Cortex of kidney (tissue), 1 donor: ENCODE measurements at places on chromosomes 4 and X.

GRCh38 chr4:1985294-1985693 is 23.5 kb downstream of the NELFA start:
- DNase-seq: no peak

GRCh38 chr4:35164063-35164462 is 1080.3 kb downstream of the ARAP2 start:
- DNase-seq: no peak

- DNase-seq: no peak
Measured at GRCh38 chr4:142291299-142292050, 554.6 kb downstream of the INPP4B start.

DNA sequence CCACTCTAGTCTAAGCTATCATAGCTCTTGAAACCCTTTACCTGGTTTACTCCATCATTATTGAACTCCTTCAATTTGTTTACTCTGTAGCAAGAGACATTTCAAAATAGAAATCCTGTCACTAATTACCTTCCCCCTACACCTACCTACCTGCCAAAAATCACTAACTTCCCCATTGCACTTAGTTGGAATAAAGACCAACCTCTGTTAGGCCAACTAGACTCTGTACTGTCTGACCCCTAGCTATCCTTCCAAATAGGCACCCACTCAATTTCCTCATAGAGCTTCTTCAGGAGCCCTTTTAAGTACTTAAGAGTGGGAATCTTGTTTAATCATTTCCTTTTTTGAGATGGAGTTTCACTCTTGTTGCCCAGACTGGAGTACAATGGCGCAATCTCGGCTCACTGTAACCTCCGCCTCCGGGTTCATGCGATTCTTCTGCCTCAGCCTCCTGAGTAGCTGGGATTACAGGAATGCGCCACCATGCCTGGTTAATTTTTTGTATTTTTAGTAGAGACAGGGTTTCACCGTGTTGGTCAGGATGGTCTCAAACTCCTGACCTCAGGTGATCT is 8.9 kb upstream of the CDKL2 start:
- no peak for DNase-seq

- DNase-seq: no peak
Measured at GRCh38 chr4:153748378-153748777, 11.4 kb downstream of the RNF175 start.

- no peak for DNase-seq
Measured at GRCh38 chr4:8459867-8460445, 19.4 kb downstream of the TRMT44 start.

GRCh38 chr4:36549252-36549651 is 267.8 kb downstream of the DTHD1 start:
- no peak for DNase-seq
